G401 (cell line): ENCODE measurements at places on chromosomes 7 and 10. TPM values are rescaled to one million over a fixed set of nuclear protein-coding genes. Genes with fewer than 3 reads are reported as not detected.

The TET1 gene
- 3.1 and 6.7 TPM in 2 replicates for total RNA-seq

The CFTR gene
- not detected in 2 replicates for total RNA-seq

The CAV2 gene
- total RNA-seq: not detected in 2 replicates

The CDNF gene
- total RNA-seq: 0.27 and 0.49 TPM in 2 replicates

The ZNF727 gene
- not detected in 2 replicates for total RNA-seq

The CALHM3 gene
- not detected in 2 replicates for total RNA-seq

The MRLN gene
- total RNA-seq: not detected in 2 replicates

The BMI1 gene
- 305 and 441 TPM in 2 replicates for total RNA-seq

The TAS2R41 gene
- not detected in 2 replicates for total RNA-seq

The LRWD1 gene
- 60.6 and 75.4 TPM in 2 replicates for total RNA-seq

The RBM33 gene
- total RNA-seq: 12.3 and 13.2 TPM in 2 replicates

The MYH16 gene
- not detected in 2 replicates for total RNA-seq

The CPN1 gene
- total RNA-seq: not detected in 2 replicates

The GRB10 gene
- not detected in 2 replicates for total RNA-seq

The DMBT1 gene
- total RNA-seq: not detected in 2 replicates

The KIF11 gene
- total RNA-seq: 18.6 and 39.8 TPM in 2 replicates

The FOXI2 gene
- not detected in 2 replicates for total RNA-seq

The SLC29A4 gene
- total RNA-seq: 12.5 and 15.1 TPM in 2 replicates

The INSYN2A gene
- total RNA-seq: not detected in 2 replicates

The NKX1-2 gene
- 0.06 and 0.68 TPM in 2 replicates for total RNA-seq

The NPSR1 gene
- not detected in 2 replicates for total RNA-seq

The TBL2 gene
- 108 and 114 TPM in 2 replicates for total RNA-seq

- no peak for DNase-seq
These were observed 114.6 kb downstream of the WDR37 start for GRCh38 chr10:1170867-1171180.

DNA sequence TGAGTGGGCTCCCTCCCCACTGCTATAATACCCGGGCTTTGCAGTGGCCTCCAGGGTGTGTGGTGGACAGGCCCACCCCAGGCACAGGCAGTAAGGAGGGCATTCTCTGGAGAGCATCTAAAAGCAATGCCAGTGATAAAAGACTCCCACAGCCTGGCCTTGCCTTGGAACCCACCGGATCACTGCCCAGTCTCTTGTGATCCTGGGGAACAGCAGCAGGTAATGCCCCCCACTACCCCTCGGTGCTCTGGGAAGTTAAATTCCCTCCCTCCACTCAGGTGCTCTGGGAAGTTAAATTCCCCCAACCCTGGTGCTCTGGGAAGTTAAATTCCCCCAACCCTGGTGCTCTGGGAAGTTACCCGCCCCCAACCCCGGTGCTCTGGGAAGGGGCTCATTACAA lies 565.2 kb downstream of the TCERG1L start:
- DNase-seq: no peak

GRCh38 chr10:130560573-130560972 lies 424.4 kb downstream of the GLRX3 start:
- no peak for DNase-seq

- no peak for DNase-seq
These were observed 44.0 kb downstream of the ADK start for GRCh38 chr10:74194999-74195398.

GRCh38 chr10:124562425-124563060 lies 100.9 kb downstream of the LHPP start:
- no peak for DNase-seq

- DNase-seq: peak; percentile 59
These were observed 34.3 kb downstream of the ABLIM1 start for GRCh38 chr10:114623661-114624294.

DNA sequence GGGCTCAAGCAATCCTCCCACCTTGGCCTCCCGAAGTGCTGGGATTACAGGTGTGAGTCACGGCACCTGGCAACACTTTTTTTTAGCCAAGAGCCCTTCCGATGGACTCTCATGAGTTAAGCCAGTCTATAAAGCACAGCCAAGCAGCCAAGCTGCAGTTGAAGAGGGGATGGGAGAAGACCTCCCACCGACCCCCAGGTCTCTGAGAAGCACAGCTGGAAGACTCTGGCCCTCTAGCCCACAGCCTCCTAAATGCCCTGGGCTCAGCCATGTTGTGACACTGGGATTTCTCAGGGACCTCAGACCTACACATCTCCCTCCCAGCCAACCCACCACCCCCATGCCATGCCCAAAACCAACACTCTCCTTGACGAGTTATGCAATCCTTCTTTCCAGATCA lies 31.1 kb downstream of the CALML3 start:
- DNase-seq: no peak

GRCh38 chr7:119514326-119514725 lies 758.6 kb upstream of the KCND2 start:
- DNase-seq: no peak

GRCh38 chr10:93143281-93143680 lies 69.6 kb downstream of the CYP26A1 start:
- no peak for DNase-seq

DNA sequence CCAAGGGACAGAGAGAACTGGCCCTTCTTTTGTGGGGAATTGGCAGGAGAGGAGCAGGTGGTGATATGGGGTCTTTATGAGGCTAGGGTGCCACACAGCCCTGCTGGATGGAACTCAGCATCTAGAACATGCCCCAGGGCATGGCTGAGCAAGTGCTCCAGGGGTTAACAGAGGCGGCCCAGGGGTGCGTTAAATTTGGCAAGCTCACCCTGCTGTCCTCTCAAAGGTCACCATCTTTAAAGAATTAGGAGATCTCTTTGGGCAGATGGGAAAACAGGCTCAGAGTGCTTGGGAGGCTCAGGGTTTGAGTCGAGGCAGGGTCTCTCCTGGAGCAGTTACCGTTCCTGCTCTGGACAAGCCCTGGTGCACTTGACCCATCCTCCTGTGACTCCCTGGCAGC lies 21.4 kb upstream of the UNC5B start:
- no peak for DNase-seq

GRCh38 chr10:58278274-58278961 lies 9.5 kb downstream of the CISD1 start:
- DNase-seq: no peak

- no peak for DNase-seq
These were observed 47.2 kb downstream of the EXOC4 start for GRCh38 chr7:133300088-133300487.

DNA sequence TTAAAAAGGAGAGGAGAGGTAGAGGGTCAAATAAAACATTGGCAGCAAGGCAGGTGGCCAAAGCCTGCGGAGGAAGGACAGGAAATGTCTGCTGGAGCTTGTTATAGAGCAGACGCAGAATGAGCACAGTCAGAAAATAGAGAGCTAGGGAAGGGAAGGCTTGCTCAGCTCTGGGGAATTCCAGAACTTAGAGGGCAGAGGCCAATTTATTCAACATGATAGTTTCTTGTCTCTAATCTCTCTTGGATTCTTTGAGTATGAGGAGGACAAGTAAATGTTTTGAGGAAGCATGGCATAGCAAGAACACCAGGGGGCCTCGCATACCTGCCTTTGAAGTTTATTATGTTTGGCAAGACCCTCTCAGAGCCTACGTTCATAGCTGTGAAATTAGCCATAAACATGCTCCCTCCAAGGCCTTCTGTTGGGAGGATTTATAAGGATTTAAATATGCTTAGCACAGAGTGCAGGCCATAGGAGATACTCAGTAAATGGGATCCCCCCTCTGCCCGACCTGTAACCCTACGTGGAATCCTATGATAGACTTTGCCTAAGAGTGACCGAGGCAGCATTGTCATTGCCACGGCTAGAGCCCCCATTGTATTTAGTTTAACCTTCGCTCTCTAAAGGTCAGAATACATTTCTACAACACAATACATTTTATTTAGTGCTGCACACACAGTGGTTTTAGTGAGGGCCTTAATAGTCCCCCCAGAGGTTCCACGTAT lies 293.9 kb downstream of the CCDC3 start:
- DNase-seq: peak; percentile 61

DNA sequence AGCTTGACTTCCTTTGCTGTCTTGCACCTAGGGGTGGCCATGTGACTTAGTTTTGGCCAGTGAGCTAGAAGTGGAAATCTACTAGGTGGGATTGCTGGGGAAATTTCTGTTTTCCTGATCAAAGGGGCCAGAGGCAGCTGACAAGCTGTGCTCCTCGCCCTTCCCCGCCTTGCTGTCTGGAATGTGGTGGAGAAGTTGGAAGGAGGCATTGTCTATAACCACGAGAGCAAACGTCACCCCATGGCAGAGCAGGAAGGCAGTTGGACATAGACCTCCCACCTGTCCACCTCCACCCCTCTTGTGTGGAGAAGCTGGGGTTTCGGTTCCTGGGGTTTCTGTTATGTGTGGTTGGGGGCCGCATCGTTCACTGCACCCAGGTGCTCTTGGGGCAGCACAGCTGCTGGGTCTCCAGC lies 7.3 kb downstream of the SFRP5 start:
- no peak for DNase-seq

GRCh38 chr7:83996879-83997278 lies 197.7 kb downstream of the SEMA3A start:
- no peak for DNase-seq

GRCh38 chr10:44395396-44395795 lies 10.5 kb upstream of the CXCL12 start:
- peak; percentile 77 for DNase-seq

- no peak for DNase-seq
These were observed 120.8 kb upstream of the PCBD1 start for GRCh38 chr10:71009126-71009525.

GRCh38 chr10:58212622-58213021 lies 55.1 kb downstream of the IPMK start:
- no peak for DNase-seq

DNA sequence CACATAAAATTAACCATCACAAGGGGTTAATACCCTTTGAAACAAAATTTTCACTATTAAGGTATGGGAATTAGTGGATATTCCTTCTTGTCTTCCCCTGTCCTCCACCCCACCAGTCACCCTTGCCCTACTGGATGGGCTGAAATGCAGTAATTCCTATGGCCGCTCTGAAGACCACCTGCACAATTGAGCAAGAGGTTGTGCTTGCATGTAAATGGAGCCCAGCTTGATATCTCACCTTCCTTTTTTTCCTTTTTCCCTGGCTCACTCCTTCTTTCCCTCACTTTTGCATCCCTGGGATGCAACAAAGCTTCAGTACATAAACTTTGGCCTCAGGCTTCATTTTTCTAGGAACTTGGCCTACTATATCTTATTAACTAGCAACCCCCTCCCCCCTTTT lies 184.6 kb downstream of the SNX10 start:
- no peak for DNase-seq

DNA sequence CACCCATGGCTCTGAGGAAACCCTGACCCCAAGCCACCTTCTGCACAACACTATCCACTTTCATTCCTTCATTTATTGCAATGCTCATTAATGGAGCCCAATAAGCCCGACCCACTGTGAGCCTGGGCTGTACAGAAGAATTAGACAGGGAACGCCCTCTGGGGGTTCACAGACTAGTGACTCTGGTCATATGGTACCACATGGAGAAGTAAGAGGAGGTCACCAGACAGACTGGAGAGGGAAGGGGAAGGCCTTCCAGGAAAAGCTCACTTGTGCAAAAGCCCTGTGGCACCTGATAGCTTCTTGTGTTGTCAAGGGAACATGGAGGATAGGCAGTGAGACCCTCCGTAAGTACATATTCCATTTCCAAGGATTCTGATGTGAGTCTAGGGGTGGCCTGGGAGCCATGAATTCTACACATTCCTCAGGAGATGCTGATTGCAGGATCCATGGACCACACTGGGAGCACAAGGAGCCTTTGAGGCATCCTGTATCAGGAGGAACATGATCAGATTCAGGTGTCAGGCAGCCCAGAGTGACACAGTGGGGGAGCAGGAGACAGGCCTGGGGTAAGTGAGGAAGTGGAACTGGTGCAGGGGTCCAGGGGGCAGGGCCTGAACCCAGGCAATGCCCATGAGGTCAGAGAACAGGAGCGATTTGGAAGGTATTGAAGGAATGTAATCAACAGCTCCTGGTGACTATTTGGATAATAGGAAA lies 19.9 kb downstream of the TMEM72 start:
- DNase-seq: no peak

- DNase-seq: no peak
These were observed 103.5 kb upstream of the CELF2 start for GRCh38 chr10:10914144-10914543.

- DNase-seq: no peak
These were observed 106.6 kb upstream of the YAE1 start for GRCh38 chr7:39459636-39460035.

DNA sequence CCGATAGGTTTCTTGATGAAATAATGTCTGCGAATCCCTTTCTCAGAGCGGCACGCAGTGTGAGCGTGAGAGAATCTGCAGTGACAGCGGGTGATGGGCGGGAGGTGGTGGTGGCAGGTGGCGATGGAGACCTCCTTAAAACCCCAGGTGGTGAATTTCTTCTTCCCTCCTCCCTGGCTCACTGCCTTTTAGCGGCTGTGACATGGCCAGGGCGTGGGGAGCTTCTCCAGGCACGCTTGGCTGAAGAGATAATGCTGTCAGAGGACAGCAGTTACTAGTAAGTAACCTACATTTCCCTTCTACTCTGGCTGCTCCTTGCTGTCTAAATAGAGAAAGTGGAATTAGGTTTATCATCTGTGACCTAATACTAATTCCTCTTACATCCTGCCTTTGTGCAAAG lies 141.4 kb upstream of the INSYN2A start:
- peak; percentile 9 for DNase-seq
